Glomerular endothelial cell (primary cell): ENCODE measurements at places on chromosomes 12 and 14. TPM values are rescaled to one million over a fixed set of nuclear protein-coding genes. Genes with fewer than 3 reads are reported as not detected.

The TCP11L2 gene
- total RNA-seq: 9.8 and 23.0 TPM in 2 replicates

The SMOC1 gene
- total RNA-seq: 1.1 TPM in 1 of 2 replicates, not detected in the other

The EXOC3L4 gene
- not detected in 2 replicates for total RNA-seq

The BCAT1 gene
- 117 and 130 TPM in 2 replicates for total RNA-seq

The TRHDE gene
- 1.5 and 2.9 TPM in 2 replicates for total RNA-seq

The RNF212B gene
- total RNA-seq: not detected in 2 replicates

The KIF5A gene
- 0.06 and 0.10 TPM in 2 replicates for total RNA-seq

The COL2A1 gene
- not detected in 2 replicates for total RNA-seq

The BRMS1L gene
- 4.8 and 5.3 TPM in 2 replicates for total RNA-seq

The P2RX2 gene
- not detected in 2 replicates for total RNA-seq

The NPAS3 gene
- 0.34 and 0.93 TPM in 2 replicates for total RNA-seq

The GPRC5A gene
- total RNA-seq: 14.9 and 18.7 TPM in 2 replicates

The PSME1 gene
- total RNA-seq: 235 and 321 TPM in 2 replicates

The POTEM gene
- not detected in 2 replicates for total RNA-seq

The FBXO33 gene
- total RNA-seq: 5.5 and 7.8 TPM in 2 replicates

The TAS2R30 gene
- total RNA-seq: 0.73 and 3.5 TPM in 2 replicates

The RNASE2 gene
- not detected in 2 replicates for total RNA-seq

The KTN1 gene
- 94.2 and 117 TPM in 2 replicates for total RNA-seq

The LBHD2 gene
- total RNA-seq: not detected in 2 replicates

The CCND2 gene
- total RNA-seq: 181 and 185 TPM in 2 replicates

The ABCD2 gene
- total RNA-seq: not detected in 2 replicates

The PELI2 gene
- total RNA-seq: 2.9 and 3.7 TPM in 2 replicates
